Substantia nigra (tissue), 51 donors: ENCODE measurements at places on chromosomes 1 and 21.

- no peak for DNase-seq
Observed at GRCh38 chr1:13763222-13763621, 63.2 kb downstream of the PRDM2 start.

DNA sequence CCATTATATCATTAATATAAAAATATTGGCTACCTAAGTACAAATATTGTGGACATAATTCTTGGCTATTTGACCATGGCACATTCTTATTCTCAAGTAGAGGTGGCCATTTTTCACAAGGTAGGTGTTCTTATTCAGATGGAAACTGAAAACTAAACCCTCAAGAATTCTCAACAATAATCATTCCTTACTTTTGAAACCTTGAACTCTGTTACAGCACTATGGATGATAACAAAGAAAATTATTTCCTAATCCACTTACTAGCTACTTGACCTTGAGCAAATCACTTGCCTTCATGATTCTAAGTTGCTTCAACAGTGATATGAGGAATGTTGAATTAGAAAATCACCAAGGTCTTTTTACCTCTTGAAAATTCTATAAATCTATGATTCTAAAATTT is 482.2 kb downstream of the PTPRC start:
- DNase-seq: no peak

GRCh38 chr1:59026472-59026948 is 242.7 kb upstream of the JUN start:
- no peak for DNase-seq

DNA sequence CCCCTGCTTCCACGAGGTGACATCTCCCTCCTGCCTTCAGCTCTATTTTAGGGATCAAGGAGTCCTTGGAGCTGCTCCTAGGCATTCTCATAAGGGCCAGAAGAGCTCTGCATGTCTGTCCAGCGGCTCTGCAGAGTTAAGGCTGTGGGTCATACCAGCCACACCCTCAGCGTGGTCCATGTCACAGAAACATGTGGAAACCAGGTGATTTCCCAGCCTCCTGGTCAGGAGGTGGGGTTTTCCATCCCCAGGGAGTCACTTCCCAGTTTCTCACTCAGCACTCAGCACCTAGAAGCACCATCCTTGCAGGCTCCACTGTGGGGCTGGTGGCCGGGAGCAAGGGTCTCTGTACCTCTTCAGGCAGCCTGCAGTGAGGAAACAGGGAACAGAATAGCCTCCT is 1.4 kb upstream of the TNFRSF1B start:
- DNase-seq: no peak

DNA sequence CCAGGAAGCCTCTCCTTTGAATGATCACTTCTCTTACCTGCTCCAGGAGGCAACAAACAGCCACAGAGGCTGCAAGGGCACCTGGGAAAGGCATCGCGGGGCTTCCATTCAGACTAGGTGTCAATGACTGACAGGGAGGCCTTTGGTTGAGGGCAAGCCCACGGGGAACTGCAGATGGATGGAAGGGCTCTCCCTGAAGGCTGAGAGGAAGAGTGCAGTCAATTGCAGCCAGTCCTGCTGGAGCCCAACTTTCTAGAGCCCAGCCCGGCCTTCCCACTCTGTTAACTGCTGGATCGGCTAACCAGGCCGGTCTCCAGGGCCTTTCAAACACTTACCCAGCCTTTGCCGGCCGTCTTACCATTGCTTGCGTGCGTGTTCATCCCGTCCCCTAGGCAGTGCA is 89.3 kb downstream of the LACTBL1 start:
- DNase-seq: no peak

- no peak for DNase-seq
Observed at GRCh38 chr1:11441211-11441952, 37.6 kb upstream of the DISP3 start.

DNA sequence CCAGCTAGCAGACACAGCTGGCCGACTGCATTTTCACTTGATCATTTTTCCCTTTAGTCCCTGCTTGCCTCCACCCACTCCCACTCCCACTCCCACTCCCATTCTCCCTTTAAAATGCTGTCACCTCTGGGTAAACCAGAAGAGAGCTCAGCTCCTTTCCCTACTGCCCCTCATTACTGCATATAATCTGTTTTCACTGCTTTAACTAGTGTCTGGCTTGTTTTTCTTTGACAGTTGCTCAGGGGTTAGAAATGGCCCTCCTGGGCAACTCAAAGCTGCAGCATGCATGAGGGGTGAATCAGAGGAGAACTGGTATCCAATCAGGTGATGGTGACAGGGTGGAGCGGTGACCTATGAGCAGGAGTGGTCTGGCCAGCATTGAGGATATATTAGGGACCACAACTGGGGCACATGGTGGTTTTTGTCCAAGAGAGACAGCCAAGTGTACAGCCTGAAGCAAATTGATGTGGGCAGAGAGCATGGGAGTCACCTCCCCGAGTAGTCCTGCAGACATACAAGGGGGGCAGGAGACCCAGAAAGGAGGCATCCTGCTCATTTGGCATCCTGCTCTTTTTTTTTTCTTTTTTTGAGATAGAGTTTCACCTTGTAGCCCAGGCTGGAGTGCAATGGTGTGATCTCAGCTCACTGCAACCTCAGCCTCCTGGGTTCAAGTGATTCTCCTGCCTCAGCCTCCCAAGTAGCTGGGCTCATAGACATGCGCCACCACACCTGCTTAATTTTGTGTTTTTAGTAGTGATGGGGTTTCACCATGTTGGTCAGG is 42.6 kb upstream of the SRSF10 start:
- DNase-seq: no peak

GRCh38 chr1:230469271-230469670 is 43.1 kb upstream of the PGBD5 start:
- no peak for DNase-seq

- no peak for DNase-seq
Observed at GRCh38 chr1:11904978-11905377, 21.2 kb downstream of the KIAA2013 start.
